Dermis blood vessel endothelial cell (primary cell): ENCODE measurements at places on chromosomes 12 and 14. TPM values are rescaled to one million over a fixed set of nuclear protein-coding genes. Genes with fewer than 3 reads are reported as not detected.

The BHLHE41 gene
- total RNA-seq, result 0.14 and 0.85 TPM in 2 replicates

The PLA2G1B gene
- total RNA-seq, result not detected in 2 replicates

The P2RX2 gene
- 0.17 TPM in 1 of 2 replicates, not detected in the other for total RNA-seq

The KRT79 gene
- not detected in 2 replicates for total RNA-seq

The KRT2 gene
- total RNA-seq, result not detected in 2 replicates

The DPPA3 gene
- total RNA-seq, result not detected in 2 replicates
